Stimulated activated CD4-positive, alpha-beta T cell treated with anti-CD3 and anti-CD28 coated beads, Interleukin-1b, Interleukin-23, amount 100 ng/mL, for 1 hour (primary cell): ENCODE measurements at places on chromosomes 5 and 9.

GRCh38 chr9:35763803-35764202, 9.7 kb upstream of the MSMP start:
- no peak for DNase-seq

GRCh38 chr9:131299961-131300347, 10.4 kb downstream of the PLPP7 start:
- no peak for DNase-seq

DNA sequence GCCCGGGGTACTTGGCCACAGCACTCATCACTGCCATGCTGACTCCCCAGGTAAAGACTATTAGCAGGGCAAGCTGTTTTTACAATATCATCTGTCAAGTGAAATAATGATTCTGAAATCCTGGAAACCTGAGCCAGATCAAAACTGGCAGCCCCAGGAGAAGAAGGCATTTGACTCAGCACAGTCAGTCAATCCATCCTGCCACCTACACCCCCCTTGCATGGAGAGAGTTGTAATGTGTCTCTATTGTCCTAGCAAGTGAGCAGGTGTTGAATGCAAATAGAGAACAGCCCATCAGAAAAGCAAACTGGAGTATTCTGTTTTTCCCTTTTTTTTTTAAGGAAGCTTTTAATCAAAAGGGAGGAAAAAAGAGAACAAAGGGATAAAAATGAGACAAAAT, 291.2 kb downstream of the BRINP1 start:
- DNase-seq: no peak

GRCh38 chr5:135824541-135825041, 9.9 kb upstream of the SLC25A48 start:
- DNase-seq: no peak

DNA sequence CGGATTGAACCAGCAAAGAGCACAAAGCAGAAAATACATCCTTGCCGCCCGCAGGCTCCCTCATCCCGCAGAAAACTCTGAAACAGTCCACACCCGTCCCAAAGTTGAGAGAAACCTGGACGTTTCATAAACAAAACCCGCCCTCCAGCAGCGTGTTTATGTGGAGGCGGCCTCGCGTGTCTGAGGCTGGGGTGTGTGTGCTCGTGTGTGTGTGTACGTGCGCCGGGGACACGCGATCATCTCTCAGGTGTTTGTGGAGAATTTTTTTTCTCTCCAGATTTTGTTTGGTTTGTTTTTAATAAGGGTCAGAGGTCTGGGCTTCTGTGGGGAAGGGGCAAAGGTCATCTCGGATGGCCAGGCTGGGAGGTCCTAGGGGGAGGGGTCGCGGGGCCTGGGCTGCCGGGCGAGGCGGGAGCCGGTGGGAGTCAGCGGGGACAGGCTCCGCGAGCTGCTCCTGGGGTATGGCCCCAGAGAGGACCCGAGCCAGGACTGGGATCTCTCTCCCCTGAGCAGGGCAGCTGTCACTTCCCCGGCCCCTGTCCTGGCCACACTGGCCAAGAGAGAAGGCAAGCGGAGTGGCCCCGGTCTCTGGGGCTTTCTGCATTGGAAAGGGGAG, 206.4 kb downstream of the C9orf50 start:
- DNase-seq: peak; percentile 16

DNA sequence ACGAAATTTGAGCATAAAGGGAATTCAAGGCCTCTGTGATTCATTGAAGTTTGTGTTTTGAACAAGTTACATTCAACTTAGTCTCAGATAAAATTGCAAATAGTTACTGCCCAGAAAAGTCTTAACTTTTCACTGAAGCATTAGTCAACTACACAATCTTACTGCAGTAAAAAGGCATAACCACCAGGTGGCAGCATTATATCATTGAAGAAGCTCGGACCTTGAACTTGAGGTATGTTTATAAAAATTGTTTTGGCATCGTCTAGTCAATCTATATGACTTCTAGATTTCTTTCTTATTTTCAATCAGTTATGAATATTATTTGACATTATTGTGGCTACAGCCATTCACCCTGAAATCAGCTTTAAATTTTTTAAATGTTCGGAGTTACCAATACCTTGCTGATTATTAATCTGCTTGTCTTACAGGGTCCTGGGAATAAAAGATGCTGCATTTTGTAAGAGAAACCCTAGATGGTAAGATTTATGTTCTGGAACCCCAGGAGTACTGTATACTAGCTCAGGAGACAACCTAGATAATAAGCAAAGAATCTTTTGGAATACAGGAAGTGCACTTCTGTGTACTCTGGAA, 83.9 kb upstream of the GRAMD2B start:
- peak; percentile 3 for DNase-seq

DNA sequence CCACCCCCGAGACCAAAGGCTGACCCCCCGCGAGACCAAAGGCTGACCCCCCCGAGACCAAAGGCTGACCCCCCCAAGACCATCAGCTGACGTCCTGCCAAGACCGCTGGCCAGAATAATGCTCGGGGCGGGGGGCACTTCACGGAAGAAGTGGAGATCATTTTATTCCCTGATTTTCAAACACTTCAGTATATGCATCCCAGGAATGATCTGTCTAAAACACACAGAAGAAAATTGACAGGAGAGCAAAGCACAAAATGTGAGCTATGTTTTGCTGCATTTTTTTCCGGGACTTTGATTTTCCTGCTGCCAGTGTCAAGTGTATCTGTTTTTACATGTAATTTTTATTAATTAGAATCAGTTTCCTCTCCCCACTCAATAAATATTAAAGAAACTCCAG, 67.1 kb downstream of the ADAMTS2 start:
- no peak for DNase-seq

- no peak for DNase-seq
Observed at GRCh38 chr5:170252109-170252508, 19.3 kb downstream of the C5orf58 start.
